ENCODE measurements at places on chromosomes 16 and 17.

GRCh38 chr16:24150282-24150681 lies 105.9 kb upstream of the CACNG3 start:
- DNase-seq, result no peak

DNA sequence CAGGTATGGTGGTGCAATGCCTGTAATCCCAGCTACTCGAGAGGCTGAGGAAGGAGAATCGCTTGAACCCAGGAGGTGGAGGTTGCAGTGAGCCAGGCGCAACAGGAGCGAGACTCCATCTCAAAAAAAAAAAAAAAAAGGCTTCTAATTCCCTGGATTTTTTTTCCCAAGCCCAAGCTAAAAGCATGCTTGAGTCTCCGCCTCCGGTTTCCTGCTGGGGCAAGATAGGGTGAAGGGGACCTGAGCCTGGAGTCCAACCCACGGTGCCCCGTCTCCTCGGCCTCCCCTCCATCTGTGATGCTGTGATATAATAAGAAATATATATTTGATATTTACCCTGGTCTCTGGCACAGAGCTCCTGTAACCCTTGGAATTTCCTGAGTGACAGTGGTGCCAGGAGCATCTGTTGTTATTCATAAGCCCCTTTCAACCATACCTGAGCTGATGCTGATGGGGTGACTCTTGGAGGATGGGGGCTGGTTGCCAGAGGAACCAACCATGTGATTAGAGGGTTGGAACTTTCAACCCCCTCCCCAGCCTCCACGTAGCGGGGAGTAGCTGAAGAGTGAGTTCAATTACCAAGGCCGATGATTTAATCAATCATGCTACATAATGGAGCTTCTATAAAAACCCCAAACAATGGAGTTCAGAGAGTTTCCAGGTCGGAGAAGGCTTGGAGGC lies 12.8 kb upstream of the TNK1 start:
- DNase-seq, result no peak

- no peak for DNase-seq
These were observed 44.2 kb downstream of the TRIM37 start for GRCh38 chr17:59062509-59062908.

- DNase-seq, result no peak
These were observed 12.7 kb downstream of the STAT5A start for GRCh38 chr17:42301022-42301421.

DNA sequence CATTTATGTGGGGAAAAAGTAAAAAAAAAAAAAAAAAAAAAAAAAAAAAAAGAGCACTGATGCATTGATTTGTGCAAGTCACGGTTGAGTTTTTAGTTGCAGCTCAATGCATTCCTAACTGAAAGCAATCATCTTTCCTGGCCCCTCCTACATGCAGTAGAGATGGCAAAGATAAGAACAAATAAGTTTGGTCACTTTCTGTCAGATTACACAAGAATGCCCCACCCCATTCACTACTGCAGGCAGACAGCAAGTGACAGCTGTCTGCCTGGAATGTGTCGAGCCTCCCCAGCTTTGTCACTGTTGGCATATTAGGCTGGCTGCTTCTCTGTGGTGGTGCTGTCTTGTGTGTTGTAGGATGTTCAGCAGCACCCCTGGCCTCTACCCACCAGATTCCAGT lies 243.5 kb downstream of the FOXL1 start:
- DNase-seq, result no peak
